ENCODE measurements at places on chromosomes 2 and 18.

- no peak for DNase-seq
Measured at GRCh38 chr18:44826418-44827259, 146.0 kb downstream of the SETBP1 start.

- DNase-seq, result peak; percentile 82
Measured at GRCh38 chr2:1854729-1855547, 110.6 kb upstream of the PXDN start.

GRCh38 chr2:151771599-151772358, 37.5 kb upstream of the NEB start:
- DNase-seq, result no peak

- no peak for DNase-seq
Measured at GRCh38 chr2:124973396-124973795, 948.3 kb downstream of the CNTNAP5 start.

DNA sequence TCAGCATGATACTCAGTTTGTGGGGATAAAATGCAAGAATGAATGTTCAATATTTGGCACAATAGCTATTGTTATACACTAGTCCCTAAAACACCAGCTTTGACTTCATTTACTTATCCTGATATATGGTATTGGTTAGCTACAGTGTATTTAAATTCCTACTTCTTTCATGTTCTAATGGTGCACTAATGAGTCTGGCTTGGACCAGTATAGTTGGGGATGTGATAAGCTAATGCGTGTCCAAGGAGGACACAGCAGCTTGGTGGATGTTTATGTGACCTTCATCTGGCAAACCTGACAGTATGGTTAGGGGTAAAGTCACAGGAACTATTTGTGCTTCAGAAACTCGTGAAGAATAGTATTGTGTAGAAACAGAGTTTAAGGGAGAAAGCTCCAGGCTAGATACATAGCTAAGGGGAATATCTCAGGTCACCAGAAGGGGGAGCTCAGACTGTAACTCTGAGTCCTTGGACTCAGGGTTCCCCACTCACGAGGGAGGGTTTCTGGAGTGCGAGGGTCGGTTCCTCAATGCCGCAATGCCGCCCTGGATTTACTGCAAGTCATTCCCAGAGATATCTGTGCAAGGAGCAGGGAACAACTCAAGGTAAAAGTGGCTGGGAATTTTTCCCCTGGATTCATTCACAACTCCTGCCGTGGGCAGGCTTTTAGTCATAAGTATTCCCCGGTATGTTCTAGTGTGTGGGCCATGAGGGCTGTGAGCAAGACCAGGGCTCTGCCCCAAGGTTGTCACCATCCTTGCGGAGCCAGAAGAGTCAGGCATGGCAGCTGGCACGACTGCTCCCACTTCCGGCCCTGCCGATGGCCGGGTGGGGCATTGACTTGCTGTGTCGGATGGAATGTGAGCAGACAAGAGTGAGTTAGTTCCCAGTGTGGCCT, 14.5 kb downstream of the IL1R2 start:
- peak; percentile 17 for DNase-seq

DNA sequence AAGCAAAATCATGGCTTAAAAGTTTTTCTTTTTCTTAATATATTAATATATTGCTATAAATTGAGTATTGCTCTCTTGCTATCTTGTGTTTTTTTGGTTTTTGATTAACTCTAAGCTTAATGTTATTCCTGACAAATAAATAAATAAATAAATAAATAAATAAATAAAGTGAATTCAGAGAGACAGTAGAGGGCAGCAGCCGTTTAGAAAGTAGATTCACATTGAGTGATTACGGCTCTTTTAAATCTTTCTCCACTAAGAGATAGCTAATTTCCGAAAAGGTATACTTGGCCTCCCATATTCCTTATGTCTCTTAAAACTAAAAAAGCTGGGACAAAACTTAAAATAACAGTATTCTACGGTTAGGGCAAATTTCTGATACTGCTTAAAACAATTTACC, 34.3 kb downstream of the MSH2 start:
- DNase-seq, result no peak

GRCh38 chr2:59458800-59459199, 1094.7 kb downstream of the BCL11A start:
- no peak for DNase-seq

- no peak for DNase-seq
Measured at GRCh38 chr2:150528861-150529801, 41.7 kb upstream of the RND3 start.

GRCh38 chr2:50851886-50852285, 180.0 kb downstream of the NRXN1 start:
- no peak for DNase-seq

GRCh38 chr18:52175406-52175805, 164.6 kb upstream of the DCC start:
- no peak for DNase-seq

GRCh38 chr2:217870528-217871011, 132.2 kb downstream of the TNS1 start:
- no peak for DNase-seq

DNA sequence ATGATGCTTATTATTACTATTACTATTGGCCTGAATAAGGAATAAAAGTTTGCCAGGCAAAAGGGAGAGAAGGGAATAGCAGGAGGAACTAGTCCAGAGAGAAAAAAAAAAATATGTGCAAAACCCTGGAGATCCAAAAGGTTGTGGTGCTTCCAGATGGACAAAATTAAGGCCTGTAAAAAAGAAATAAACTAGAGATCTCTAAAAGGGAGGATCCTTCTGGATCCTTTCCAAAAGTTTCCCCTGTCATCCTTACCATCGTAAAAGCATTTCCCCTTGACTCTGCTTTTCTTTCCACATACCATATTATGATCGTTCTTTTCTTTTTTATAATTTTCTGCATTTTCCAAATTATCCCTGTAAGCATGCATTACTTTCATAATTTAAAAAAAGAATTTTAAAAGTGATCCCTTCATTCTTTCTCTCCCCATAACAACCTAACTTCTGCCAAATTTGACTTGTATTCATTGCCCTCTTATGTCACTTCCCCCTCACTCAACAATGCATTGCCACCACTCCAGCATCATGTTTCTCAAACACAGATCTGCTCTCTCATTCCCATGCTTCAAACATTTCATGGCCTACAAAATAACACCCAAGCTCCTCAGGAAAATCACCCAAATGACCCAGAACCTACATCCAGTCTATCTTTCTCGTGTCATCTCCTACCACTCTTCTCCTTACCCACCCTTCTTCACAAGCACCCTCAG, 40.3 kb downstream of the RBMS1 start:
- no peak for DNase-seq

Data from SK-N-DZ (cell line).